Activated CD4-positive, alpha-beta memory T cell treated with anti-CD3 and anti-CD28 coated beads, Interleukin-2, amount 10 ng/mL, durations not matched to agents 7 days and 5 days (primary cell): ENCODE measurements at places on chromosomes 2 and 18. TPM values are rescaled to one million over a fixed set of nuclear protein-coding genes. Genes with fewer than 3 reads are reported as not detected.

The MLPH gene
- total RNA-seq = not detected

GRCh38 chr2:18719978-18720775 is 130.8 kb upstream of the NT5C1B start:
- H3K36me3 ChIP-seq = no peaks in the 10 kb centered on the region
- DNase-seq = no peak
- H3K4me3 ChIP-seq = no peak overlapping the region
- H3K4me1 ChIP-seq = no peaks in the 10 kb centered on the region
- no peak overlapping the region for H3K27ac ChIP-seq
- H3K27me3 ChIP-seq = no peaks in the 10 kb centered on the region

DNA sequence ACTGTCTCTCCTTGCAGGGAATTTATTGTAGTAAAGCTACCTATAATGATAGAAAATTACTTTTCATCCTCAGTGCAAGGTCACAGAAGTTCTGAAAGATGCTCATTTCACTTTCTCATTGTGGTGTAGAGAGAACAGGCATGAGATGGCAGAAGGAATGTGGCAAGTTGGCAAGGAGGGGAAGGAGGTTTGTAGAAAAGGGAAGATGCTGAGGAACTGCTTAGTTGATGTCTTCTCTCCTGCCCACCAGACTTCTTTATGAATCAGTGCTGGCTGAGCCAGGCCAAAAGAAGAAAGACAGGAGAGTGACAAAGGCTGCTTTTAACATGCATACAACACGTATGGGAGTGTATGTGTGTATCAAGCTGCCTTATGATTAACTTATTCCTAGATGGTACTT is 164.4 kb downstream of the PRPF40A start:
- H3K4me3 ChIP-seq = no peak overlapping the region
- DNase-seq = no peak
- H3K27ac ChIP-seq = no peak overlapping the region
- H3K36me3 ChIP-seq = no peaks in the 10 kb centered on the region
- no peaks in the 10 kb centered on the region for H3K4me1 ChIP-seq
- H3K27me3 ChIP-seq = peaks cover 16% of the 10 kb centered on the region

DNA sequence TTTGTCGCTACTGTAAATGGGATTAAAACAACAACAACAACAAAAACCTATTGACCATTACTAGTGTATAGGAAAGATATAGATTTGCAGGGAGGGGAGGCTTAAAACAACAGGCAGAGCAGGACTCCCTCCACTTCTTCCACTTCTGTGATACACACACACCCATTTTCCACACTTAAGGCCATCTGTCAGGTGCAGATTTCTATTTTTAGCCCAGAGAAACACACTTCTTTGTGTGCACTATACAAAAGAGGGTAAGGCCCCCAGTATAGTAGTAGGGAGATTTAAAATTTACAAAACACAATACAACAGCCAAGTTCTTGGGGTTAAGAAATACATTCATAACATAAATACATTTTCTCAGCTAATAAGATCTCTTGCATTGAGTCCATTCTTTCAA is 22.4 kb downstream of the PTPN2 start:
- no peaks in the 10 kb centered on the region for H3K27me3 ChIP-seq
- peaks cover 64% of the 10 kb centered on the region for H3K4me1 ChIP-seq
- H3K4me3 ChIP-seq = no peak overlapping the region
- DNase-seq = no peak

GRCh38 chr2:219559156-219559915 is 12.0 kb downstream of the OBSL1 start:
- no peaks in the 10 kb centered on the region for H3K36me3 ChIP-seq
- H3K4me1 ChIP-seq = no peaks in the 10 kb centered on the region
- no peaks in the 10 kb centered on the region for H3K27me3 ChIP-seq

DNA sequence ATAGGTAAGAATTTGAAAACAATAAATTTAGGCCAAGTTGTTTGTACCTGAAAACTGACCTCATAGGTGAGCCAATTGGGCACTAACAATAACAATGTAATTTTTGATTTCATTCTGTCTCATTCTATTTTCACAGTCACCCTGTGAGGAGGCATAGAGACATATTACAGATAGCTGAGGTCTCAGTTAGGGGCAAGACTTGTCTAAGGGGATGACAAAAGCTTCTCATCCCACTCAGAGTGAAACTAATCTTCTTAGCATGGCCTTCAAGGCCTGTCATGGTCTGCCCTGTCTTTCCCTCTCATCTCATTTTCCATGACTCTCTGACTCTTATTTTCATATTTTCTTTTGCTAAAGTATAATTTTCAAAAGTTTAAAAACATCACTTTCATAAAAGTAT is 562.0 kb upstream of the TNP1 start:
- H3K27me3 ChIP-seq = no peaks in the 10 kb centered on the region
- no peaks in the 10 kb centered on the region for H3K4me1 ChIP-seq
- DNase-seq = no peak
- H3K36me3 ChIP-seq = no peaks in the 10 kb centered on the region
- no peak overlapping the region for H3K4me3 ChIP-seq
